ENCODE measurements at places on chromosomes 6 and 20.

GRCh38 chr6:132289756-132290155 lies 111.5 kb downstream of the MOXD1 start:
- DNase-seq = no peak

- DNase-seq = no peak
Observed at GRCh38 chr6:40356242-40356910, 230.8 kb downstream of the LRFN2 start.

GRCh38 chr20:17431621-17432364 lies 99.4 kb downstream of the BFSP1 start:
- DNase-seq = peak; percentile 37

GRCh38 chr6:149278997-149279396 lies 38.5 kb upstream of the TAB2 start:
- no peak for DNase-seq

GRCh38 chr6:101776919-101777350 lies 383.4 kb downstream of the GRIK2 start:
- no peak for DNase-seq

GRCh38 chr20:9532069-9532838 lies 17.9 kb downstream of the LAMP5 start:
- no peak for DNase-seq
